ENCODE measurements at places on chromosomes 13 and 19. TPM values are rescaled to one million over a fixed set of nuclear protein-coding genes. Genes with fewer than 3 reads are reported as not detected.

The GGACT gene
- 1.5 TPM for total RNA-seq

The PNMA8B gene
- total RNA-seq, result 1.4 TPM

DNA sequence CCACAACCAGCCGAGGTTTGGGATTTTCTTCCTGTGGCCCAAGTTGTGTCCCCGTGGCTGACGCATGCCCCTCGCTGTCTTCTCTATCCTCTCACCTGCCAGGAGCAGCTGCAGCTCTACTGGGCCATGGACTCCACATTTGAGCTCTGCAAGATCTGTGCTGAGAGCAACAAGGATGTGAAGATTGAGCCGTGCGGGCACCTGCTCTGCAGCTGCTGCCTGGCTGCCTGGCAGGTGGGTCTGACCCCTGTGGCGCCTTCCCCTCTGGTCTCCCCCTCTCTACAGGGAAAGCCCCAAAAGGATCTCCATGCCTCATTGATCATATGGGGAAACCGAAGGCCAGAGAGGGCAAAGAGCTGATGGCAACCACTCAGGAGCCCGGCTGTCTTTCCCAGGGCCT is 14.6 kb downstream of the CBLC start:
- DNase-seq, result no peak

GRCh38 chr13:43732726-43733125 is 54.0 kb downstream of the ENOX1 start:
- no peak for DNase-seq

The C1QTNF9 gene
- not detected for total RNA-seq

The VSTM1 gene
- 0.65 TPM for total RNA-seq

The PLVAP gene
- 0.27 TPM for total RNA-seq

The CATSPERD gene
- not detected for total RNA-seq

The GNG7 gene
- total RNA-seq, result 7.8 TPM

- no peak for DNase-seq
These were observed 9.7 kb downstream of the FUT2 start for GRCh38 chr19:48705431-48705830.

GRCh38 chr19:1070931-1071791 is 4.2 kb downstream of the ARHGAP45 start:
- no peak for DNase-seq

The LGALS13 gene
- total RNA-seq, result not detected

GRCh38 chr19:858868-859843 is at the start of gene CFD:
CFD (plus strand) TSS chr19:859664; CDS start chr19:859690, 26 bp downstream.
- DNase-seq, result no peak

DNA sequence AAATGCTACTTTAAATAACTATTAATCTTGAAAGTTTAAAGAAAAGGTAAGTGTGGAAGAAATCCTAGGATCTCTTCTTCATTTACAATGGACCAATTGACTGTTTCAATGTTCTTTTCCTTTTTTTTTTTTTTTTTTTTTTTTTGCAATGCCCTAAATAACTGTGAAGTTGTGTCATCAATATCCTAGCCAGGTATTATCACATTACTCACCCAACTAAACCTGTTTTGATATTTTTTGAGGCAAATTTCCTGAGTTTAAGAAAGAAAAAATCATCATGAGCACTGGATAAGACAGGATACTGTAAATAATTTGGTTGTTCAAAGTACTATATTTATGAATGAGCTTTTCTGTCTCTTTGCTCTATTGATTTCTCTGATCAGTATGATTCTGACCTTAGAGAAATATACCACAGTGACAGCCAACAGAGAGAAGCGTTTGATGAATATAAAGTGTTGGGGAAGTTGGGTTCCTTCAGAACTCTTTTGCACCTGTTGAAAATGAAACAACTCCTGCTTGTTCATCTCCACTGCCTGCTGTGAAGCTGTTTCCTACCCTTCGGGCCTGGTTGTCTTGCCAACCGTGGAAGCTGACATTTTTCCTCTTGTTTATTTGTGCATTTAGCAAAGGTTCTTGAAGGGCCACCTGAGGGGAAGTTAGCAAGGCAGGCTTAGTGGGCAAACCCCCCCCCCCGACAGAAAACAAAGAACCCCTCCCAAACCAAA is 1220.5 kb upstream of the SLC10A2 start:
- DNase-seq, result no peak

- DNase-seq, result no peak
These were observed 18.4 kb upstream of the URI1 start for GRCh38 chr19:29923653-29924052.

The MAMSTR gene
- total RNA-seq, result 2.9 TPM

GRCh38 chr19:38506723-38507550 is 73.4 kb downstream of the RYR1 start:
- DNase-seq, result peak; percentile 99

GRCh38 chr13:109941221-109941620 is 154.8 kb upstream of the IRS2 start:
- DNase-seq, result no peak

GRCh38 chr13:113325779-113326178 is 28.7 kb downstream of the LAMP1 start:
- no peak for DNase-seq

Measured in H1 (cell line).